Stimulated activated CD4-positive, alpha-beta T cell treated with anti-CD3 and anti-CD28 coated beads, TNF-alpha, amount 100 ng/mL, for 4 hours (primary cell): ENCODE measurements at places on chromosomes 3 and 15.

- no peak for DNase-seq
Measured at GRCh38 chr3:56573501-56573900, 16.5 kb downstream of the CCDC66 start.

DNA sequence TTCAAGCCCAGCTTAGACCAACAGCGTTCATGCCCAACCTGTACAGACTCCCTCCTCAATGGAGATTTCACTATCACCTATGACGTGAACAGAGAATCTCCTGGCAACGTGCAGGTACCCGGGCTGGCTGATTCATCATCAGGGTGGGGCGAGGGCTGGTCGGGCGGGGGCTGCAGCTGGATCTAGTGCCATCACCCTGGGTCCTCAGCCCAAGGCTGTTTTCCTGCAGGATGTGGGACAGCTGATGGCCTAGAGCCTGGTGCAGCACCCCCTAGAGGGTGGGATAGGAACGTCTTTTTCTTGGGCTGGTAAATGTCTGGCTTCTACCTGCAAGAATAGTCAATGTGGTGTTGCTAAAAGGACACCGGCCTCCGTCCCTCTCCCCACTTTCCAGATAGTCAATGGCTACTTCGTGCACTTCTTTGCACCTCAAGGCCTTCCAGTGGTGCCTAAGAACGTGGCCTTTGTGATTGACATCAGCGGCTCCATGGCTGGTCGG lies 4.4 kb downstream of the ITIH3 start:
- DNase-seq = no peak

GRCh38 chr3:149018247-149018646 lies 26.9 kb downstream of the GYG1 start:
- DNase-seq = no peak

- no peak for DNase-seq
Measured at GRCh38 chr3:156260331-156260730, 140.0 kb downstream of the KCNAB1 start.
